T-helper 1 cell (primary cell): ENCODE measurements at places on chromosomes 11 and 22.

- no peak for DNase-seq
Measured at GRCh38 chr22:46145896-46146295, 4.4 kb upstream of the PPARA start.

GRCh38 chr22:39980596-39980995 lies 14.2 kb upstream of the FAM83F start:
- no peak for DNase-seq

GRCh38 chr11:78800096-78800690 lies 225.5 kb upstream of the NARS2 start:
- DNase-seq = no peak

DNA sequence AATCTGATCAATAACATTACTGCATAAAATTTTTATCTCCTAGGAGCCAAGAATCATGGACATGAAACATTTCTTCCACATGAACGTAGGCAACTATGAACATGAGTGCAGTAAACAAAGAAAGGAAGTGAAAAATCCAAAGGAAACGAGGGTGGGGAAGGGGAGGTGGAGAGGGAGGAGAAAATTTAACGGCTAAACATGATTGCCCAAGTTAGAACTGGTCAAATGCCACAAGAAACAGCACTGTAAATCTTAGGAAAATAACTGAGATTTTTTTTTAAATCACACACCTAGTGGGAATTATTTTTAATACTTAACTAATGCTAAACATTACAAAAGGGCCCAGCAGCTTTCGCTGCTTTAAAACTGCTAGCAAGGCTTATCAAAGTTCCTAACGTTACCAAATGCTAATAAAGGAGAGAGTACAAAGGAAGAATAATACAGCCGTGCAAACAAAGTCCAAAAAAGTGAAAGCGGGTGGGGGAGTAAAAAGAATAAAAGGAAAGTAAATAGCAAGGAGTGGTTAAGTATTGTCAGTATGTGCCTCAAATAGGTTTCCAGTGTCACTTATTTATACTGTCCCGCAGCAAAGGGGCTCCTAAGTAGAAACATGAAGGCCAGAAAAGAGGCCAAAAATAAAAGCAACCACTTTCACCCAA lies 13.7 kb downstream of the NARS2 start:
- no peak for DNase-seq

GRCh38 chr22:30169002-30169401 lies 77.6 kb downstream of the LIF start:
- no peak for DNase-seq

- no peak for DNase-seq
Measured at GRCh38 chr11:102985850-102986249, 30.3 kb upstream of the MMP13 start.

GRCh38 chr11:41254966-41255365 lies 204.5 kb downstream of the LRRC4C start:
- DNase-seq = no peak

DNA sequence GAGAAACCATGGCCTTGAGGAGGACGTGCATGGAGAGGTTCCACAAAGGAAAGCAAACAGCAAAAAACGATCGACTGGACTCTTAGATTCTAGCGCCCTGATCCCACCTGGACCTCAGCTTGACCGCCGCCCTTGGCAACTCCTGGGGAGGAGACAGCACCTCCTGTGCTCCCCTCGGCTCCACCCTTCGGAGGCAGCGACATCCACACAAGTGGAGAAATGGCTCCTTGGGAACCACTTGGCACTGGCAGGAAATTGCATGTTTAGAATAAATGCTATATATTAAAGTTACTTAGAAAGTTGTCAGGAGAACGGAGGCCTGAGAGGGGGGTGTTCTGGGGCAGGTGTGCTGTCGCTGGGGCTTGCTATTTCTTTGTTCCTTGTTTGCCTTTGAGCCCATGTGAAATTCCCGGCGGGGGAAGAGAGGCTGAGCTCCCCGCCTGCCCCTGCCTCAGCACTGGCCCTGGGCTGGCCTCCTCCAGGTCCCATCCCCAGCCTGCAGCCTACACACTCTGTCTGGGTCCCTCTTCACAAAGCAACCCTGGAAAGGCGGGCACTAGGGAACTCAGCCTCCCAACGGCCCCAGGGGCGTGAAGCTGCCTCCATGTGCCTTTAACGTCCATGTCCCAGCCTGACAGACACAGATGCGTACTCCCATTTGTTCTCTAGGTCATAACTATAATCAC lies 395.3 kb downstream of the BRD1 start:
- DNase-seq = no peak

GRCh38 chr11:126518972-126519690 lies 163.6 kb downstream of the ST3GAL4 start:
- no peak for DNase-seq

DNA sequence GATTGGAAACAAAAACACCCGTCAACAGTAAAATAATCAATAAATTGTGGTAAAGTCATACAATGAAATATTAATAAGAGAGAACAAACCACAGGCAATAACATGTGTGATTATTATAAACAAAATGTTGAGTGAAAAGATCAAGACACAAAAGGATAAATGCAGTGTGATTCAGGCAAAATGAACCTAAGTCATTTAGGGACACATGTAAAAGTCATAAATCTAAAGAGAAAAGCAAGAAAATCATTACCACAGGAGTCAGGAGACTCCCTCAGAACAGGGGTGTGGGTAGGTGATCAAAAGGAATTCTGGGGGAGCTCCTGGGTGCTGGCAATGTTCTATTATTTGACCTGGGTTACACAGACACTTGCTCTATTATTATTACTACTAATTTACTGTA lies 47.9 kb upstream of the PPP2R1B start:
- no peak for DNase-seq

DNA sequence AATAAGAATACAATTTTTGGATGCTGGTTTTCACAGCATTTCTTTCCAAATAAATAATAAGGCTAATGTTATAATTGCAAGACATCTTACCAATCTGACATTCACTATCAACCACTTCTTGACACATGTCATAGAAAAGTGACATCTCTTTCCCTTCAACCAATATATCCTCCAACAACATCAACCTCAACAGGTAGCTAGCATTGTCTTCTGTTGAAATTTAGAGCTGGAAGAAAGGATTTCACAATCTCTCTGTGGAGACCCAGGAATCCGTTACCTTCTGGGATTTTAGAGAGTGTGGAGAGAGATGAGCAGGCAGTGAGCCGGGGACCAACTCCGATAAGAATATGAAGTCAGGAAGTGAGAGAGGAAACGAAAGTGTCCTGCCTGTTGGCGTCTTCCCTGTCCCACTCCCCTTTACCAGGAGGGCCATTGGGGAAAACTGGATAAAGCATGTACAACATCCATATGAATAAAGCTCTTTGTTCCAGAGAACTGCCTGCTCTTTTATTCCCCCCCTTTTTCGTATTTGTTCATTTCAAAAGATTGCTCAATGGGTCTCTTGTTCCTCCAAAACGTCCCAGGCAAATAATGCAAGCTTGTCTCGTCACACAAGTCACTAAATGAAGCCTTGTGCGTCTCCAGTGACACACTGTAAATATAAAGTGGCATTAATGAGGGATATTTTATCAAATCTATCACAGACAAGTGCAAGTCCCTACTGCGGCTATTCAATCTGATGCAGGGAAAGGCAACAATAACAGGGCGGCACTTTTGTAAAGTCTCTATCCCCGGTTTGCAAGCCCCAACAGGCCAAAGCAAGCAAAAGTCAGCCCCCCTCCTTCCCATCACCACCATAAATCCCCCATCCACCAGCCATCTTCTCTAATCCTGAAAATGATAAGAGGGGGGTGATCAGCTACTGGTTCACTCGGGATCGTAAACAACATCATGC lies 3.4 kb downstream of the CADM1 start:
- DNase-seq = no peak

DNA sequence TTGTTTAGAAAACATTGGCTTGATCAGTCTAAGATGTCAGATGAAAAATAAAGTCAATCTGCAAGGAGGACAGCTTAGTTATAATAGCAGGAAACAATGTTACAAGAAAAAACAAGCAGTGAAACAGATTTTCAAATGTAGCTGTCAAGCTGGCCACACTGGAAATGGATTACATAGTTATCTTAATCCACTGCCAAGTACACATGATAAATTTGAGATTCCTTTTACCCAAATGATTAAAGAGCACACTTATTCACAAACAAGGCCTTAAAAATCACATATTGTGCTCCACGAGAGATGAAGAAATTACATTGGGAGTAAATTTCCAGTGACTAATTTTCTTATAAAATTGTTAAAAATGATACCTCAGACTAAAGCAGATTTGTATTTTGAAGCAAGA lies 17.5 kb upstream of the ESAM start:
- DNase-seq = no peak

GRCh38 chr22:42692239-42693054 lies 28.2 kb downstream of the A4GALT start:
- no peak for DNase-seq
